ENCODE measurements at places on chromosomes 2 and 18.

- no peak for DNase-seq
Measured at GRCh38 chr2:136310797-136311603, 193.1 kb upstream of the CXCR4 start.

DNA sequence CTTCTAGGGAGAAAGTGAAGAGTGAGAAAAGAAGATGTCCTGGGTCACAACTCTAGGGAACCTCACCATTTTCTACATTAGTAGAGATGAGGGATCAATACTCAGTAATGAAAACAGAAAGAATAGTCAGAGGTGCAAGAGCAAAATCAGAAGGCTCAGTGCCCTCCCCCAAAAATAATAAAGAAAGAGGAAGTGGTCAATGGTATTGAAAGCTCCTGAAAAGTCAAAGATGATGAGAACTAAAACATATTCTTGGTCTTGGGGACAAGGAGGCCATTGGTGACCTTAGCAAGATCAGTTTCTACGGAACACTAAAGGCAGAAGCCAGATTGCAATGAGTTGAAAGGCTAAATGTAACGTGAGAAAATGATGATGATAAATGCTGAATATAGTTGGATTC is 24.5 kb upstream of the MYO1B start:
- no peak for DNase-seq

GRCh38 chr2:145764631-145765030 is 1244.7 kb upstream of the ZEB2 start:
- DNase-seq: peak; percentile 45

GRCh38 chr18:79788734-79789085 is 9.0 kb upstream of the KCNG2 start:
- DNase-seq: no peak

DNA sequence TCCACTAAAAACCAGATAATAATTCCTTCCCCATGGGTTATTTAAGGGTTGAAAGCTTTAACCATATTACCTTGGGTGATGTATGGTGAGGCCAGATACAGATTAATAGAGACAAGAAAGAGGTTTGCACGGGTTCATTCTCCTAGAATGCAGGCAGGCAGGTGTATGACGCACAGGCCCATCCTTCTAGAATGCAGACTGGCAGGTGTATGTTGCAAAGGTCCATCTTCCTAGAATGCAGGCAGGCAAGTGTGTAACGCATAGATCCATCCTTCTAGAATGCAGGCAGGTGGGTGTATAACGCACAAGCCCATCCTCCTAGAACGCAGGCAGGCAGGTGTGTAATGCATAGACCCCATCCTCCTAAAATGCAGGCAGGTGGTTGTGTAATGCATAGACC is 3.9 kb downstream of the RSAD2 start:
- DNase-seq: no peak

GRCh38 chr2:96116879-96117533 is 635 bp upstream of the ADRA2B start:
- peak; percentile 68 for DNase-seq

DNA sequence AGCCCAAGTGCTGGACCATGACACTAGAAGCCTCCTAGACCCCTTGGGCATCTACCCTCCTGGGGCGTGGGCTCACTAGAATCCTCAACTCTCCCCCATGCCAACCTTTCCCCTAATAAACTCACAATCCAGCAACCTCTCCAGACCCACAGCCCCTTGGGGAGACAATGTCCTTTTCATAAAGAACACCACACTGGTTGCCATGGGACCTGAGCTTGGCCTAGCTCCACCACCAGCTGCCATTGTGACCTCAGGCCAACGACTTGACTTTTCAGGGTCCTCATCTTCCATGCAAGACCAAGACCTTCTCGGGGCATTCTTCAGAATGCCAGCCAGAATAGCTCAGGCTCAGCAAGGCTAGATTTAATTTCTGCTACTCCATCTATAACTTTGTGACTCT is 128.1 kb upstream of the NPAS2 start:
- no peak for DNase-seq

DNA sequence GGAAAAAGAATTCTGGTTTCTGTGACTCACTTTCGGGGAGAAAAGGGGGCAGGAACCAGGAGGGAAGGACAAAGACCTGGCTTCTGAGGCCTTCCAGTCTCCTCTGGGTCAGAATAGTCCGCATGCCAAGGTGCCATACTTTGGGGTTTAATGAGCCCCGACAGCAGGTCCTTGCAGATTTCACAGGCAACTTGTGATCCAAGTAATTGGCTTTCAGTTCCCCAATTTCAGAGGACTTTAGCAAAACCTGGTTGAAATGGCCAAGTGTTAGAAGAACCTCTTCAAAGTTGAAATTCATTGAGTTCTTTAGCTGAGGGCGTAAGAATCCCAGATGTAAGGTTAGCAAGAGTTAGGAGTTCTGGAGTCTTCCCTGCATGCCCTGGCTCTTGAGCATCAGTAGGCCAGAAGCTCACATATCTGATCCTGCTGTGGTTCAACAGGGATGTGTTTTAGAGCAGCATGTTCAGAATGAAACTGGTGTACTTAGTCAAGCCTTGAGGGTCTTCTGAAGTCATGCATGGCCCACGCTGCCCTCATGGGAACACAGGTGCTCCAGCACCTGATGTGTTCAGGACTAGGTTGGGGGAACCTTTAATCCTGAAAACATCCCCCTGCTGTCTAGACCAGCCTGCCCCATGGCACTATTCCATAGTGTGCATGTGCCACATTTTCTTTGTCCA is 143.0 kb downstream of the NUP35 start:
- no peak for DNase-seq

- no peak for DNase-seq
Measured at GRCh38 chr2:95158441-95158840, 1.2 kb downstream of the ZNF514 start.

DNA sequence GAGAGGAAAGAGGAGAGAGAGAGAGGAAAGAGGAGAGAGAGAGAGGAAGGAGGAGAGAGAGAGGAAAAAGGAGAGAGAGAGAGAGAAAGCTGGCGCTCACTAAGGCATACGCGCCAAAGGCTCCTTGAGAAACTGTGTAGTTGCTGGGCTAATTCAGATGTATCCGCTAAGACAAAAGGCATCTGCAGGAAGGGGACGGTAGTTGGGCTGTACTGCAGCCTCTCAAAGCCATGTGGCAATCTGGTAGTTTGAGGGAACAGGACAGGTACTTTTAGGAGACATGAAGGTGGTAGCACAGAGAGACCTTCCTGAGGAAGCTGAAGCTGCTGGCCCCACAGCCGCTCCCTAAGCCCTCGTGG is 31.6 kb downstream of the THNSL2 start:
- no peak for DNase-seq

- DNase-seq: no peak
Measured at GRCh38 chr18:255171-255570, 12.7 kb downstream of the THOC1 start.

- no peak for DNase-seq
Measured at GRCh38 chr18:54351186-54351585, 6.5 kb downstream of the STARD6 start.

DNA sequence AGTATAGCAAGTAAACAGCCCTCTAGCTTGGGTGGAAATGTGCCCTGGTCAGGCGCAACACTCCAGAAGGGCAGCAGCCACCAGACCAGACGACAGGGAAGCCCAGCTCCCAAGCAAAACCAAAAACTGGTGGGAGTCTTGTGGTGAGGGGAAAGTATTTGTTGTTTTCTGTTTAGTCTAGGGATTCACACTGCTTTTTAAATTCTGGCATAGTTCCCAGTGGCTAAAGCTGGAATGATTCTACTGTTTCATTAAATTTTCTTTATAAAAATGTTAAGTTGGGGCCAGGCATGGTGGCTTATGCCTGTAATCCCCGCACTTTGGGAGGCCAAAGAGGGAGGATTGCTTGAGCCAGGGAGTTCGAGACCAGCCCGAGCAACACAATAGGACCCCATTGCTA is 38.5 kb downstream of the MERTK start:
- DNase-seq: no peak
